Globus pallidus (tissue), 1 donor: ENCODE measurements at places on chromosomes 16 and 17.

GRCh38 chr16:19840524-19841110, 44.0 kb downstream of the GPRC5B start:
- DNase-seq, result no peak

DNA sequence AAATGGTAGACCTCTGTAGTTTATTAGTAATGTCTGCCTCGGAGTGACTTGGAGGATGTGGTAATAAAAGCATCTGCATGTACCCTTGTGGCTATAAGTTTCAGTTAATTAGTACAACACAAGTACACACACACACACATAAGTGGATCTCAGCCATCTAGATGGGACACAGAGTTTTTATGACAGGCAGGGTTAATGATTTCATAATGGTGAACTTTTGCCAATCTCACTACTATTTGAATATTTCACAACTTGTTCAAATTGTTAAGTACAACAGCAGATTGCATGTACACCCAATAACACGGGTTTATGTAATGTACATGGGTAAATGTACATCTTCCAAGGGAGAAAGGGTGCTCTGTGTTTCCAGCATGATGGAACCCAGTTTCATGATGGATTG, 511.3 kb upstream of the HSBP1 start:
- no peak for DNase-seq

DNA sequence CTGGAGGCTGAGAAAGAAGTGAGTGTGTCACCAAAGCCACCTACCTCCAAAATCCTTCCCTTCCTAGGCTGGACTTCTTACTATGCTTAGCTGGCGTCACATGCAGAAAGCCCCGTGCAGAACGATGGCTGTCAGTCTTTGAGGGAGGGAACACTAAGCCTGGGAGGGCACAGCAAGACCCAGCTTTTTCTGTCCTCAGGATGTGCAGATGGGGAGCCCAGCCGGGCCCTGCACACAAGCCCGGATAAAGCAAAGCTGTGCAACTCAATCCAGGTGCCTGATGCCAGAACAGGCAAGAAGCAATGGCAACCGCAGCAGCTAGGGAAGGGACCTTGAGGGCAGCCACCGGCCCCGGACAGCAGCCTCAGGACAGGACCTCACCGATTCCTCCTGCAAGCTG, 13.9 kb upstream of the USP36 start:
- no peak for DNase-seq

GRCh38 chr17:56754523-56755208, 79.1 kb downstream of the C17orf67 start:
- DNase-seq, result no peak

- DNase-seq, result no peak
Observed at GRCh38 chr16:30359871-30360170, 4.7 kb upstream of the CD2BP2 start.

DNA sequence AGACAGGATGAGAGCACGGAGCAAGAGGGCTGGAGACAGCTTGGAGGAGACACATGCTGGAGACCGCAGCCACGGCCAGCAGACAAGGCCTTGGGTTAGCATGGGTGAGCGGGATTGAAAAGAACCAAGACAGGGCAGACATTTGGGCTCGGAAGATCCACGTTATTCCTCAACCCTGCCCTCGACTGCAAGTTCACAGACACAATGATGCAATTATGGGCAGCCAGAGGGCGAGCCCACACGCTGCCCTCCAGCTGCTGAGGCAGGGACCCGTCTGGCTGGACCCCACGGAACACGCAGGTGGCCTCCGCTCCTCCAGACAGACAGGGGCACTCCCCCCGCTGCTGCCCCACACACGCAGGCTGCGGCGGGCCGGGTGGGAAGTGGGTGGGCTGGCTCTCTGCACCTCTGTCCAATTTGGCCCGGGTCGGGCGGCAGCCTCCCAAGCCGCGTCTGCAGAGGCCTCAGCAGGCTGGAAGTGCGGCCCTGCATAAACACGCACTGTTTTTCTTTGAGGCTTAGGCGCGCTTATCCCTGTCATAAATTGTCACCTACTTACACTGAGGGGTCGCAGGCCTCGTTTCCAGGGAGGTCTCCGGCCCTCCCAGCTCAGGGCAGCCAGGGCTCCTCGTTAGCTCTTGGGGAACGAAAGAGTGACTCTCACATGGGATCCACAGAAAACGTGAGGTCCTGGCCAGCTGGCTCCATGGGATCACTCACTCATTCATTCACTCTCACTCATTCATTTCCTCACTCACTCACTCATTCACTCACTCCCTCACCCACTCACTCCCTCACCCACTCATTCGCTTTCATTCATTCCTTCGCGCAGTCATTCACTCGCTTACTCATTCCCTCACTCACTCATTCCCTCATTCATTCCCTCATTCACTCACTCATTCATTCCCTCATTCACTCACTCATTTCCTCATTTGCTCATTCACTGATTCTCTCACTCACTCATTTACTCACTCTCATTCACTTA, 303.9 kb downstream of the C16orf95 start:
- DNase-seq, result no peak
